ENCODE measurements at places on chromosomes 6 and 20.

GRCh38 chr6:108633436-108633835, 72.7 kb downstream of the FOXO3 start:
- DNase-seq = no peak

- DNase-seq = peak; percentile 1
These were observed 1.8 kb downstream of the GJA1 start for GRCh38 chr6:121436960-121437850.

DNA sequence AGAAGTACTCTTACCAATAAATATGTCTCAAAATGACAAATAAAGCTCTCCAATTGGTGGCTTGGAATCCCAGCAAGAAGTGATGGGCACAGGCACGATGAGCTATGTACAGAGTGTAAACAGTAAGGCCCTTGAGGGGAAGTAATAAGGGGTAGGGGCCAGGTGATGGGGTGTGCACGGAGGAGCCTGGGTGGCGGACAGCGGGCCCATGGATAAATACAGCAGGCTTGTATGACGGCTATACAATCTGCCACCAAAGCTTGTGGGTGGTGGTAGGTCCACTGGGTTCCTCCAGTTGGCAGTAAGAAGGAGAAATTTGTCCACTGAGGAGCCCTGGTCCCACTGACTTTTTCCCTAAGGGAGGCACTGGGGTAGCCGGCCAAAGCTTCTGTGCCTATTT, 205.4 kb upstream of the RNF24 start:
- no peak for DNase-seq

- DNase-seq = no peak
These were observed 3.4 kb downstream of the LINC00237 start for GRCh38 chr20:21102603-21103311.

GRCh38 chr6:160316261-160316660, 31.9 kb upstream of the SLC22A3 start:
- no peak for DNase-seq

DNA sequence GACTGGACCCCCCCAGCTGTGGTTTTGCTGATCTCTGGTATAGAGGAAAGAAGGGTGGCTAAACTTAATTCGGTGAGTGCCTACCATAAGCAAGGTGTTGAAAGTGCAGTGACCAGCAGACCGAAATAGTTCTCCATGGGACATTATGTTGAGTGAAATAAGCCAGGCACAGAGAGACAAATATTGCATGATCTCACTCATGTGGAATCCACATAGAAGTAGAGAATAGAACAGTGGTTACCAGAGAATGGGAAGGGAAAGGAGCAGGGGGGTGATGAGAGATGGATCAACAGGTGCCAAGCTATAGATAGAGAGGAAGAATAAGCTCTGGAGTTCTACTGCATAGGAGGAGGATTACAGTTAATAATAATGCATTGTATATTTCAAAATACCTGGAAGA, 9.7 kb upstream of the GCNT2 start:
- no peak for DNase-seq

DNA sequence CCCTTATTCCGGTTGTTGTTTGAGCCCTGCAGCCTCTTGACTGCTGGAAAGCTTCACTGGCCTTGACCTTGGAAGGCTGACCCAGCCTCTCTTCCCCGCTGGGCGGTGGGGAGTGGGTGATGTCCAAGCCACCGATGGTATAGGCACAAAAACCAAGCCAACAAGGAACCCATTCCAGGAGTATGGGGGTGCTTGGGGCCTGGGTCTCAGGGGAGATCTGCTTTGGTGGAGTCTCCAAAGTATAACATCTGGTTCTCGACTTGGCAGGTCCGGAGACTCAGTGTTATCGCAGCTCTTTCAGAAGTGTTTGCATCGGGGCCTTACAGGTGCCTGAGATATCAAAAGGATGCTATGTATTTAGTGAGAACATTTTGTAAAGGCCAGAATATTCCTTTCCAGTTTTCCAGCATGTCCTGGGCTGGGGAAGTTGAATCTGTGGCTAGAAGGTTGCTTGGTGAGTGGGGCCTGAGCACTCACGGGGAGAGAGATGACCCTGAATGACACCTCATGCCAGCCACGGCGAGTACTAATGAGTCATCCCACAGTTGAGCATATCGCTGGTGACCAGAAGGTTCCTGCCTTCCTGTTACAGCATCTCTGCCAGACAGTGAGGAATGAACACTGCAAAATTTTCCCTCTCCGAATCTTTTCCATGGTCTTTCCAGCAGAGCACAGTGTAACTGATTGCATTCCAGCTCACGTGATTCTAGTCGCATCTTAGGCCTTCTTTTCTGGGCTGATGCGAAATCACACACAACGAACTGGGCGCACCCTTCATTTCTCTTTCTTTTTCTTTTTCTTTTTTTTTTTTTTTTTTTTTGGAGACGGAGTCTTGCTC, 133.9 kb downstream of the ZDHHC14 start:
- no peak for DNase-seq

GRCh38 chr6:112691289-112691688, 344.2 kb downstream of the RFPL4B start:
- no peak for DNase-seq

All from DMS79 (cell line).